Ecto neural progenitor cell (in vitro differentiated cells): ENCODE measurements at places on chromosomes 4 and X.

DNA sequence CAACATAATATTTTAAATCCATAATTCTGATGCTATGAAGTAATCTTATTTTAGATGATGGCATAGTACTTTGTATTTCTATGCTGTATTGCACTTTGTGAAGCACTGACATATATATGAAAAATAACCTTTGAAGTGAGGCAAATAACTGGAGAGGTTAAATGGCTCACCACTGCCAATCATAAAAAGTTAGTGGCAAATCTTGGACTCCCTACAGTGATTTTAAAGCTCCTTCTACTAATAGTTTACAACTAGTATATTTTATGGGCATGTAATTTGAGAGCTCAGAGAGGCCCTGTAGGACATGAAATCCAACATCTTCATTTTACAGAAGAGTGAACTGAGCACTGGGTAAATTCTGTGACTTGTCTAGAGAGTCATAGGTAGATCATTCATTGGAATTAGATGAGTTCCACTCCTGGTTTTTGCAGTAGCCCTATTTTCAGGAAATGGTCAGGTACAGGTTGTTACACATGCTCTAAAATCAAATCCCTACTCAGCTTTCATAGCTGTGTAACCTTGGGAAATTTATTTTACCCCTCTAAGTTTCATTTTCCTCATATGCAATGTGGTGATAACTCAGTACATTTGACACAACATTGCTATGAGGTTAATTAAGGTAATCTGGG lies 804 bp upstream of the GC start:
- no peak for DNase-seq

GRCh38 chr4:146214238-146214637 lies at the start of gene REELD1:
Gene REELD1 (plus strand): TSS chr4:146214538. CDS start chr4:146216953, 2,415 bp downstream.
- no peak for DNase-seq

GRCh38 chrX:93319609-93320008 lies 353.8 kb downstream of the NAP1L3 start:
- DNase-seq = no peak

DNA sequence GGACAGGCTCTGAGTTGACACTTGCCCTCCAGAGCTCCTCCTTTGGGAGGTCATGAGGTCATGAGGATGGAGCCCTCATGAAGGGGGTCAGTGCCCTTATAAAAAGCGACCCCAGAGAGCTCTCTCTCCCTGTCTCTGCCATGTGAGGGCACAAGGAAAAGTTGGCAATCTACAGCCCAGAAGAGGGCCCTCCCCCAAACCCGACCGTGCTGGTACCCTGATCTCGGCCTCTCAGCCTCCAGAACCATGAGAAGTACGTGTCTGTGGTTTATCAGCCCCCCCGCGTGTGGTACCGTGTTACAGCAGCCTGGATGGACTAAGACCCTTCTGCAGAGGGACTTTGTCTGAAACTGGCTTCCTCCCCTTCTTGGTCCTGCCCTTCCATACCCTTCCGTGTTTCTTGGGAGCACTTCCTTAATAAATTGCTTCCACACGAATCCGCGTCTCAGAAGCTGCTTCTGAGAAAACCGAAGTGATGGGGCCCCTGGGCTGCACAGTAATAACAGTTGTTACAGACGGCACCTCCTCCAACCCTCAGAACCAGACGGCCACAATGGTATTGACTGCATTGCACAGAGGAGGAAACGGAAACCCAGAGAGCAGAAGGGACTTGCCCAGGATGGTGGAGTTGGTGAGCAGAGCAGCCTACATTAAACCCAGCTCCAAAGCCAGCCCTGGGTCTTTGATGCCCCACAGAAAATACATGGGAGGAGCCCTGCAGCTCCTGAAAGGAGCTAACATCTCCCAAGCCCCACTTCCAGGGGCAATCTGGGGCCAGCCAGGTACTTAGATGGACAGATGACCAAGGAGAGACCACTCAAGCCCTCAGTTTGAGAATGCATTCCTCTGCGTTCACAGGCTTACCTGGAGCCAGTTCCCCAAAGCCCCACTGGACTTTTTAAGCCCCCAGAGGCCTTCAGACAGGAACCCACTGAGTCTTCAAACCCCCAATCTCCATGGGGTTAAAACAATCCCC lies 242.7 kb downstream of the BCOR start:
- no peak for DNase-seq

DNA sequence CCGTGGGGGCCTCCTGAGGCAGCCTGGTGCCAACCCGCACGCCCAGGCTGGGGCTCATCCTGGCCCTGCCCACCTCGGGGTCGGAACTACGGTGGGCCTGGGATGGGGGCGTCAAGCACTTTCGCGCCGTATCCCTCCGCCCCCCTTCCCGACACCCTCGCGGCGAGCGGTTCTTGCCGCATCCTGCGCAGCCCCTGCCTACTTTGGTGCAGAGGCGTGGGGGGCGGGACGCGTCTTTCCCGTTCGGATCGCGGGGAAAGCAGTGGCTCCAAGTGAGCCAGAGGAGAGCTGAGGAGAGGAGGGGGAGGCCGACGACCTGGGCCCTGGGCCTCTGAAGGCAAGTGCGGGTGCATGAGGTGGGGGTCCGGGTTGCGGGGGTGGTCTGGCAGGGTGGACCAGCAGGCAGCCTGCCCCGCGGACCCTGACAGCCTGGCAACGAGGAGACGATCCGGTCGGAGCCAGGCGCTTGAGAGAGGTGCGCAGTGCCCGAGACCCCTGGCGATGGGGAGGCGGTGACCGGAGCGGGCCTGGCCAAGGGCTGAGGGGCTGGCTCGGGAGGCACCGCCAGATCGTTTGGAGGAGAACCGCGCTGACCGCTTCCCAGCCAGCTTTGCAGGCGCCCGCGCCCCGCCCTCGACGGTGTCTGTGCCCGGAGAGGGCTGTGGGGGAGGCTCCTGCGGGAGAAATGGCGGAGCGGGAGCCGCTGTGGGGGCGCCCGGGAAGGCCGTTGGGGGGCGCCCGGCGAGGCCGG lies at the start of gene GPRASP2:
Gene GPRASP2, plus strand, starts transcription at position 233 of the 751 bp plus-strand sequence. CDS start 2,422 bp downstream, outside the sequence.
- peak; percentile 59 for DNase-seq

DNA sequence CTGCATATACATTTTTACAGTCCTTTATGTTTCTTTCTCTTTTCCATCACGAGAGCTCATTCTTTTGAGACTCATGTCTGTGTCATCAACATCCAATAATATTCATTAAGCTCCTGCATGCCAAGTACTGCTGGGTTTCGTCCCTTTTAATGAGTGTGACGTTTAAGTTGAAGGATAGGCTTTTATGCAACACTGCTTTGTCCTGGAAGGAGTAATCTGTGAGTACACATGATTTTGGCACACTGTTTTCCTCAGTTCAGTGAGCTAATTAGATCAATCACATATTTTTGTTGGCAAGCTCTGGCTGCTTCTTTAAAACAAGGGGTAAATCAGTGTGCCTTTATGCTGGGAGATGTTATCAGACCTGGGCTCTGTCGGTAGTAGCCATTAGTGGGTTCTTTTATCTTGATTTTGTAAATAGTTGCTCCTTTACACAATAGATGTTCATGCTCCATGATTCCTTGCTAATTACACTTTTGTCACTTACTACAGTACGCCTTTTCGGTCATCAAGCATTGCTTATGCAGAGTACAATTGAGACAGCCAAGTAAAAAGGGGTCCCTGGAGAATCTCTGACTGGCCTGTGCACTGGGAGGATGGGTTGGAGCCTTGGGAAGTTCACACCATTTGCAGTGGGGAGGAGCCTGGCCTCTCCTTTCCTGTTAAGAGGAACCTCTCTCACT lies 132.6 kb downstream of the FHIP1A start:
- DNase-seq = no peak

DNA sequence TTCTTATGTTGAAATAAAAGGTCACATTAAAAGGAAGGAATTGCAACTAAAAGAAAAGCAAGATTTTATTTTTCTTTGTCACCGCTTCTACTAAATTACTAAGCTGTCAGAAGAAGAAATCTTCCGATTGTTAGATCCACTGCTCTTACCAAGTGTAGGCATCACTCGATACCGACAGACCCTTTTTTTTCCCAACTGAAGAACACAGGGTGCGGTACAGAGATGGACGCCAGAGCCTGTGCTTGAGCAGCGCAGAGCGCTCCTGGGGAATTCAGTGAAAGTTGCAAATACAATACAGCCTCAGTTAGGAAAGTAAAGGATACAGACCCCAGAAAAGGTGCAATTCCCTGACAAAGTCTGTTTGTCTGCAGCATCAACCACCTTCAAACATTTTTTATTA lies 94.9 kb upstream of the WDR17 start:
- DNase-seq = no peak

DNA sequence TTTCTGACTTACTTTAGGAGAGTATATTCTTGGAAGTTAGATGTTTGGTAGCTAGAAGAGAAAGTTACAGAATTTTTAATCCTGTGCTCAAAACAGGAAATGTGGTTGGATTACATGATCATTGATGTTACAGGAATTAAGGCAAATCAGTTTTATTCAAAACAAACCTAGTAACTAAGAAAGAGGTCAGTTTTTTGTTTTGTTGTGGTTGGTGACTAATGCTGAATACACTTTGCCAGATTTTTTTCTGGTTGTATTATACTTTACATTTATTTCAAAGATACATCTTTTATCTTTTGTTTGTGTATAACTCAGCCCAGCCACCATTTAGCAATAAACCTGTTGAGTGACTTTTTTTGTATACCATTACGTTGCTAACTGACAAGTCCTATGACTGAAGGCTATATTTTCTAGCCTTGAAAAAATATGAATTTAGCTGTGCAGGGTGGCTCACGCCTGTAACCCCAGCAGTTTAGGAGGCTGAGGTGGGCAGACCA lies 116.7 kb downstream of the KLHL8 start:
- no peak for DNase-seq

GRCh38 chrX:97481228-97481627 lies 597.5 kb downstream of the RPA4 start:
- no peak for DNase-seq

GRCh38 chr4:74189331-74190043 lies 31.6 kb downstream of the MTHFD2L start:
- DNase-seq = no peak

GRCh38 chr4:112002248-112002661 lies 143.0 kb upstream of the FAM241A start:
- DNase-seq = no peak

DNA sequence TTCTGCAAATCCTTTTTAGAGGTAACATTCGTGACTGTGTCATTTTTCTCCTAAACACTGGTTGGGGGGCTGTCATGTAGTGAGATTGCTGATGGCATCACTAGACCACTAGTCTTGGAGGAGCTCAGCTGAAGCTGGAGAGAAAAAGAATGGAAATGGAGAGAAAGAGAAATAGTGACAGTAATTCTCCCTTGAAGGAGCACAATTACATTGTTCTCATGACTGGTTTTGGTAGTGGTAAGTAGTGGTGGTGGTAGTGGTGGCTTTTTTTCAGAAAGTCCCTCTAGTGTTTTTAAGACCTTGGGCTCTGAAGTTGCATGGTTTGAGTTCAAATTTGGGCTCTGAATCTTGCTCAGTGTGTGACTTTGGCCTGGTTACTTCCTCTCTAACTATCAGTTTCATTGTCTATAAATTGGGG lies 99.8 kb downstream of the LARP7 start:
- DNase-seq = no peak

- DNase-seq = peak; percentile 87
Observed at GRCh38 chrX:118839334-118839958, 15.8 kb downstream of the ZCCHC12 start.

DNA sequence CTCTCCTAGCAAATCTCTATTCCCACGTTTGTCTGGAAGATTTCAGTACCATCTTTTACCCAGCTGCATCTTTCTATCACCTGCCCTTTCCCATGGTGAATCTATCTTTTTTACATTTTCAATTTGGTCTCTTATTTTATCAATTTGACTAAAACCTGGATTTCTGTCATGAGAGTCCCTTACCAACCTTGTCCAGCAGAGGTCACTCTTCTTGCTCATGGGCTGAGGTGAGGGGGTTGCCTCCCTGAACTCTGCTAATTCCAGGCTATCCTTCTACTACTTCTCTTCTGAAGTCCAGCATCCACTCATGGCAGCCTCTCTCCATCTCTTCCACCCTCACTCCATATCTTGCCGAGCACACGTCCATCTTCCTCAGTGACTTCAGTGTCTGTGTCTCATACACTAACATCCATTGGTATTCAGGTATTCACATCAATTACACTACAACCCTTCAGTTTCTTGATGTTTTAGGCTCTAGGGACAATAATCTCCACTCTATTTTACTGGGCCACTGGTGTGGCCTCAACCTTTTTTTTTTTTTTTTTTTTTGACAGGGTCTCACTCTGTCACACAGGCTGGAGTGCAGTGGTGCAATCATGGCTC lies 17.8 kb upstream of the ZNF827 start:
- DNase-seq = no peak

DNA sequence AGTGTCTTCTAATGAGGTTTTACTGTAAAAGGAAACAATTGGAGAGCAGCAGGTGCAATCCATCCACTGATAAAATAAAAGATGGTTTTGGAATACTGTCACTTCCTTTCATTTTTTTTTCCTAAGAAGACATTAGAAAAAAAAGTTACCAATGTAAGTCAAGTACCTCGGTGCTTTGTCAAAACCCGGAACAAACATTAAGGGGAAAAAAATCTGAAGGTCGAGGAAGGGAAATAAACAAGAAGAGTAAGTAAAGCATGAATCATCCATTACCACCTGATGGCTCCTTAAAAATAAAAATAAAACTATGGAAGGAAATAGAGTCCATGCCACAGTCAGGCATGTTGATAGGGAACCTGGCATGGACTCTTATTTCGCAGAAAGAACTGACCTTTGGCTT lies 15.3 kb upstream of the XPNPEP2 start:
- DNase-seq = no peak

GRCh38 chr4:152944666-152945320 lies 8.7 kb downstream of the FHDC1 start:
- no peak for DNase-seq

GRCh38 chr4:35548921-35549320 lies 695.4 kb downstream of the ARAP2 start:
- DNase-seq = no peak

DNA sequence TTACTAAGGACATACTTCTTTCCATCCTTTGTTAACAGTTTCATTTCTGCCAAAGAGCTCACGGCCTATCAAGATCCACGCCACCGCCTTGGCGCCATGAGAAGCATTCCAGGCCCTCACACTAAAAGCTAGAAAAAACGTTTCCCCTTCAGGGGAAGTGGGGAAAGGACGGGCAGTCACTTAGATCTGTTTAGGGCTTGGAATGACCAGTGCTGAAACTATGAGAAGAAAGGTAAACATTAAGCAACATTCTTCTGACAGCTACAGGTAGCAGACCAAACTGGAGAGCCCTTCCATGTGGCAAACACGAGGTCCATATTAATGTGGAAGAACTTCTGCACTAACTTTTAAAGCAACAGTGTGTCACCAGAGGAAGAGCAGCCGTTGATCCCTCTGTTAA lies 146.7 kb downstream of the SH3KBP1 start:
- no peak for DNase-seq

DNA sequence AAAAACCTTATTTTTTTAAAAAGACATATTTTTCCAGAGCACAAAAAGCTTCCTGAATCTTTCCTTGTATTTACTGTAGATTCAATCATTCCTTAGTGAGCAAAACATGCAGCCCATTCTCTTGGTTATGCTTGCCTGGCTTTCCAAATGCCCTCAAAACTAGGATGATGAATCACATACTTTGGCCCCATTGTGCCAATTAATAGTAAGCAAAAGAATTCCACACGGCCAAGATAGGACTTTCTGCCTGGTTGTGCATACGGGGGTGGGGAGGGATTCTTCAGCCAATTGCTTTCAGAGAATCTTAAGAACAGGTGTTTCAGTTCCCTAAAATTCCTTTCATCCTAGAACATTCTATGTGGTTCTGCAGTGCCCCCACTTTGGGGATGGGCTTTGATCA lies 7.0 kb downstream of the RAI2 start:
- DNase-seq = no peak

GRCh38 chr4:26237916-26238315 lies 82.9 kb upstream of the RBPJ start:
- no peak for DNase-seq
